ENCODE measurements at places on chromosomes 7 and 10.
A peak's percentile ranks its signal among the peaks of the same experiment; 100 is the strongest.

- peak; percentile 38 for DNase-seq
These were observed 7.1 kb upstream of the SEMA3E start for GRCh38 chr7:83655951-83656556.

- DNase-seq: no peak
These were observed 129.6 kb downstream of the VIPR2 start for GRCh38 chr7:159015081-159015453.

GRCh38 chr7:83415840-83416239 is 233.1 kb downstream of the SEMA3E start:
- no peak for DNase-seq

DNA sequence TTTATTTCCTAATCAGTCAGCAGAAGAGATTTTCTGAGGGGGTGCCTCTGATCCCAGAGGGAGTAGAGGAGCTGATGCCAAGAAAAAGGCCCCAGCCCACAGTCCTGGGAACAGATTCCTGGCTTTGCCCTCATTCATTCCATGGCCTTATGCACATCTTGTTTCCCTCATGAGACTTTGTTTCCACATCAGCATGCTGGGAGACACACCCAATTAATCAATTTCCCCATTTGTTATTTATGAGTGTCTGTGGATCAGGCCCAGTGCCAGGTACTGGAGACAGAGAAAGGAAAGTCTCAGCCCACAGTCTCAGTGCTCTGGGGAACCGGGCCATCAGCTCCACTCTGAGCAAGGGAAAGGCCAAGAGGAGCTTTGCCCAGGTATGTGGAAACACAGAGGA is 496.2 kb upstream of the ZMIZ1 start:
- no peak for DNase-seq

DNA sequence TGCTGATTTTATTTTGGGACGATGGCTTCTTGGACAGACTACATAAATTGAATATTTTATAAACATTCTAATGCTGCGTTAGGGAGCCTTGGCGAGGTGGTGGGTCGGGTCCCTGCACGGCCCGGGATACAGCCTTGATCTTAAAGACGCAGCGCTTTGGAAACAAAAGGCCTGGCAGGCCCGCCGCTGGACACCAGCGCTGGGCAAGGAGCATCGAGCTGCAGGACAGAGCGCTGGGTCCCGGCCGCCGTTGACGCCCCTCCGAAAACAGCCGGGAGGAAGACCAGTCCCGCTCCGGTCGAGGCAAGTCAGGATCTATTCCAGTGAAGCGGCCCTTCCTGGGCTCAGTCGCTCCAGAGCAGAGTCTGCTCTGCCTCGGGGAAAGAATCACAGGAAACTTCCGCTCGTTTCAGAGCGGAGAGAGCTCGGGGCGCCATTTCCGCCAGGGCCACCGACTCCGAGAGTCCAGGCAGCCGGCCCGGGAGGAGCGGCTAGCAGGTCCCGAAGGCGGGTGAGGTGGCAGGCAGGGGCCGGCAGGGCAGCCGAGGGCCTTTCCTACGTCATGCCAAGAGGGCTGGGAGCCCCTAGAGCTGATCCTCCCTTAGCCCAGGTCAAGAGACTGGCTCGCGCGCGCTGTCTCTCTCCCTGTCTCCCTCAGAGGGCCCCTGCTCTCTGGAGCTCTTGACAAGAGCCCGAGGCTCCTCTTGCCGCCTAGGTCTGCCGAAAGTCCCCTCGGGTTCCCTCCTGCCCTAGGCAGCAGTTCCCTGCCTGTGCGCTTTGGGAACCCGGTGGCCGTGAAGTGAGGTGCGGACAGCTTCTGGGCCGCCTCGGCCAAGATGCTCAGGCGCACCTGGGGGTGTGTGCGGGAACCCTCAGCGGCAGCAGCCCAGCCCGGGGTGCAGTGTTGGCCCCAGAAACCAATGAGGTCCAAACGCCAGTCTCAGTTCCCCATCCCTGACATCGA is 1.4 kb upstream of the DRGX start:
- DNase-seq: no peak

- no peak for DNase-seq
These were observed 39.3 kb downstream of the HBP1 start for GRCh38 chr7:107208024-107208521.

GRCh38 chr10:87038786-87039185 is 18.7 kb downstream of the FAM25A start:
- DNase-seq: no peak

DNA sequence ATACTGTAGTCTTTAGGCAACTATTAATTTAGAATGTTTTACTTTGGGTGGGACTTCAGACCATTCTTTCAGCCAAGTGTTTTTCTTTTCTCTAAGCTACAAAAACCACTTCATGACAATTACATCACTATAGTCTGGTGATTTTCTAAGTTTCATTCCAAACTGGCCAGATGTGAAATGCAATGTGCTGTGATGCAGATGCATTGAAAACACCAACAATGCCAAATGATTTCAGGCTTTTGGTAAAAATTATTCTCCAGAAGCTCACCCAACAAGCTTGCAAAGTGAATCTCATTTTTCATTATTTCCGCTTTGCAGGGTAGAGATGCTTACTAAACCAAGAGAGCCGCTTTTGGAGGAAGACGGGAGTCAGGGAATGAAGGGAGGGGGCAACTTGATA is 118.4 kb upstream of the ANK3 start:
- no peak for DNase-seq

GRCh38 chr10:34576797-34577196 is 238.3 kb downstream of the PARD3 start:
- DNase-seq: no peak

- no peak for DNase-seq
These were observed 35.2 kb downstream of the ATXN7L1 start for GRCh38 chr7:105840981-105841749.

DNA sequence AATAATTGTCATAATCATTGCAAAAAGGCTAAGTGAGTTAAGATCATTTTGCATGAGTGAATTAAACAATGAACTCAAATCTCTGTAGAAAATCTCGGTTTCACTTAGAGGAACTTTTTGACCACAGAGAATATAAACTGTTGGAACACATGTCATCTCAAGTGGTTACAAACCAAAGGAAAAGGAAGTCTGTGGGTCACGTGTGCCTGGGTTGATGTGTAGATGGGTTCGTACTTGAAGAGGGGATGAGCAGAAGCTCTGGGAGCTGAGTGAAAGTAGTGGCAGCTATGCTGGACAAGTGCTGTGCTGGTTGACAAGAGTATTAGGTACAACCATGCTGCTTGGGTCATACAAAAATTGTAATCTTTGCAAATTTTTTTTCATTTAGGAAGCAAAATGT is 35.0 kb downstream of the GLRX3 start:
- no peak for DNase-seq

- no peak for DNase-seq
These were observed 100.7 kb downstream of the CDK6 start for GRCh38 chr7:92735707-92736106.

- no peak for DNase-seq
These were observed 56.1 kb downstream of the COBL start for GRCh38 chr7:51260516-51260915.

DNA sequence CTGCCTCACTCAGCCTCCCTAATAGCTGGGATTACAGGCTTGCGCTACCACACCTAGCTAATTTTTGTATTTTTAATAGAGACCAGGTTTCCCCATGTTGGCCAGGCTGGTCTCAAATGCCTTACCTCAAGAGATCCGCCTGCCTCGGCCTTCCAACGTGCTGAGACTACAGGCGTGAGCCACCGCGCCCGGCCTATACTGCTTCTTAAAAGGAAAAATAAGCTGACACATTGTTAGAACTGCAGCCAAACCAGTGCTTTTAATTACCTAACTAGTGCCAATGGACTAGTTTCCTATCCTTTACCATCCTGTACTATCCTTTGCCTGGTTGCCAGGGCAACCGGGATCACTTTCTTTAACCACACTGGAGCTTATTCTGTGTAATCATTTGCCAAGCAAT is 108.0 kb downstream of the LRRTM3 start:
- DNase-seq: no peak

- DNase-seq: no peak
These were observed 287.3 kb downstream of the FZD1 start for GRCh38 chr7:91551377-91552175.

- no peak for DNase-seq
These were observed 205.2 kb downstream of the GLRX3 start for GRCh38 chr10:130341356-130341755.

DNA sequence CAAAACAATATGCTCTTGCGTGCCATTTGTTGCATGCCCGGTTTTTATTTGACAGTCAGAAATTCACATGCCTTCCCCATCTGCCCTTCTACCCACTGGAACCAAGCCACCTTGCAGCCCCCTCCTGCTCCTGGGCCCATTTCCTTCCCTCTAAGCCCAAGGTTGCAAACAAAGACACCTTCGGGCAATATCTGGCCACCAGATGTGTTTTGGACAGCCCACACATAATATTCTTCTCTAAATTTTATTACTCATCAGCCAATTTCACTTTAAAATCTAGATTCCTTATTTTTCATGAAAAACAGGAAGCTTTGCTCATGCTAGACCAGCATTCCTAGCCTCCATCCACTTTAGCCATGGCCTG is 18.2 kb upstream of the C10orf105 start:
- DNase-seq: no peak

GRCh38 chr7:116271963-116272886 is 61.9 kb downstream of the TES start:
- DNase-seq: peak; percentile 88

DNA sequence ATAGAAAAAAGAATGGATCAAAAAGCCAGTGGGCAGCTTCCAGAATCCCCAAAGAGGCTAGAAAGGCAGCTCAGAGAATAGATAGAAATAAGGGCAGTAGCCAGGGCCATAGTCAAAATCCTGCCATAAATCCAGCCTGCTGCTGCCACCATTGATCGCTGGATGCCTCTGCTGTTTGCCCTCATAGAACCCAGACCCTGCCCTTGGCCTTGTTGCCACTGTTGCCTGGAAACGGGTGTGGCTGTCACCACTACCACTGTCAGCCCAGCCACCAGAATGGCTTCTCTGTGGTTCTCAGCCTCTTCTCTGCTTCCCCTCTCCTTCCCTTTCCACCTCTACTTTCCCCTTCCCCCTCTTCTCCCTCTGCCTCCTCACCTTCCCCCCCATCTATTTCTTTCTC is 57.8 kb downstream of the HHEX start:
- DNase-seq: no peak
